ENCODE measurements at places on chromosomes 1 and 21.
A peak's percentile ranks its signal among the peaks of the same experiment; 100 is the strongest.

GRCh38 chr1:31932491-31933316 is 5.5 kb downstream of the PTP4A2 start:
- peak; percentile 28 for DNase-seq

GRCh38 chr1:218531936-218532335 is 186.8 kb downstream of the TGFB2 start:
- no peak for DNase-seq

GRCh38 chr1:85628791-85629531 is 48.4 kb downstream of the CCN1 start:
- no peak for DNase-seq

GRCh38 chr21:41933313-41934079 is 20.3 kb downstream of the C2CD2 start:
- DNase-seq = no peak

- DNase-seq = peak; percentile 93
Observed at GRCh38 chr1:28112388-28113241, 24.2 kb upstream of the EYA3 start.

- DNase-seq = no peak
Observed at GRCh38 chr1:17810668-17811067, 55.5 kb downstream of the ACTL8 start.

GRCh38 chr1:156602557-156602993 is 1.3 kb upstream of the GPATCH4 start:
- peak; percentile 16 for DNase-seq

DNA sequence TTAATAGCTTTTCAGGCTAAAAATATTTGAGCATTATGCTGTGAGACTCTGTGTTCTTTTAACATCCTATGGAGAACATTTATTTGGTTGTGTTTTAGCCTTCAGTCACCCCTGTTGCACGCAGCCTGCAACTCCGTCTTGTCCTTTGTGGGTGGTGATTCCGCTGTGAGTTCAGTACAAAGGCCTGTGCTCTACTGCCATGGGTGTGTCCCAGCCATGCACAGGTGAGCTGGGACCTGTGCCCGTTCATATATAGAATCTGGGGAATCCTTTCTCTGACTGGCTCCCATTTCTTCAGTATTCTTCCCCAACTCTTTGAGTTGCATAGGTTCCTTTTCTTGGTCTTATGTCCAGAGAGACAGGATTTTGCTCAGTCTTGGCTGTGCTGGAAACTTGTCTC is 61.4 kb downstream of the ACTL8 start:
- no peak for DNase-seq

DNA sequence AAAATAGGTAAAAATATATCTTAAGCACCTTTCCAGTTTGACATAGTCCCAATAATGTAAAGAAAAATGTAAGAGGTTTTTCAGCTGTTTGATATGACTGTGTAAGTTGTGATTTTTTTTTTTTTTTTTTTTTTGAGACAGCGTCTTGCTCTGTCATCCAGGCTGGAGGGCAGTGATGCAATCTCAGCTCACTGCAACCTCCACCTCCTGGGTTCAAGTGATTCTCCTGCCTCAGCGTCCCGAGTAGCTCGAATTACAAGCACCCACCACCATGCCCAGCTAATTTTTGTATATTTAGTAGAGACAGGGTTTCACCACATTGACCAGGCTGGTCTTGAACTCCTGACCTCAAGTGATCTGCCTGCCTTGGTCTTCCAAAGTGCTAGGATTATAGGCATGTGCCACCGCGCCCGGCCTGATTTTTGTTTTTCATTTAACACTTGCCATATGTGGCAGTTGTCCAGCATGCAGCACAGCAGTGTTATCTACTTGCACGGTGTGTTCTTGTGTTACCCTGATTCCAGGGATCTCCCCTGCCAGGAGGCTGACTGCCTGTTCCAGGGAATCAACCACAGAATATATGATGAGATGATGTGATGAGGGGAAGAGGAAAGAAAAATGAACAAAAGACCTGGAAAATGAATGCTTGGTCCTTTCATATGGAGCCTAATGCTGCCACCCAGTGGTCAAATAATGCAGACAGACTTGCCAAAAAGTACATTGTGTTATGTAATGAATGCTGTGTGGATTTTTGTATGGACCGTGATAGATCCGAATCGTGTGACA is 79.0 kb downstream of the RAVER2 start:
- DNase-seq = peak; percentile 44

DNA sequence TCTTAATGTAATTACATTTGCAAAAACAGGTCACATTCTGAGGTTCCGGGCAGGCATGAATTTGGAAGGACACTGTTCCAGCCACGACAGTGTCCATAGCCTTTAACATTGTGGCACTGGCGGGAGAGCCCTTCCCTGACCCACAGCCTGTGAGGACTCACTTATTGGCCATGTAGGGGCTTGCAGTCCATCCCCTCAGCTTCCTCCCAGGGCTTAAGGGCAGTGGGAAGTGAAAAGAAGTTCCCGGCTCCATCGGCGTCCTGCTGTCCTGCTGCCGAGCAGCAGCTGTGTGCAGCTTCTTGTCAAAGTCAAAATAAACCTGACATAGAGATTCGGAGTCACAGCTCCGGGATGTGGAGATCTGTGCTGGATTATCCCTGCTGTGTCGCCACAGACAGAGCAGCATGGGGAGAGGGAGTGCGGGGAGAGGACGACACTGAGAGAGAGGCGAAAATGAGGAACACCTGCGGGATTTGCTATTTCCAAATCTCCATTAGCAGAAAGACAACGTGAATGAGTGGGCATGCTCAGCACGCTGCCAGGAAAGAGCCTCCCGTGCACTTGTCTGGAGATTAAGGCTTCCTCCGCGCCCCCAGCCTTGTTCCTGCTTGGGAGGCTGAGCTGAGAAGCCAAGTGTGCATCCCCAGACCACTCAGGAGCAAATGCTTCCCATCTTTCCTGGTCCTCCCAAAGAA is 260.3 kb downstream of the ASTN1 start:
- DNase-seq = no peak

DNA sequence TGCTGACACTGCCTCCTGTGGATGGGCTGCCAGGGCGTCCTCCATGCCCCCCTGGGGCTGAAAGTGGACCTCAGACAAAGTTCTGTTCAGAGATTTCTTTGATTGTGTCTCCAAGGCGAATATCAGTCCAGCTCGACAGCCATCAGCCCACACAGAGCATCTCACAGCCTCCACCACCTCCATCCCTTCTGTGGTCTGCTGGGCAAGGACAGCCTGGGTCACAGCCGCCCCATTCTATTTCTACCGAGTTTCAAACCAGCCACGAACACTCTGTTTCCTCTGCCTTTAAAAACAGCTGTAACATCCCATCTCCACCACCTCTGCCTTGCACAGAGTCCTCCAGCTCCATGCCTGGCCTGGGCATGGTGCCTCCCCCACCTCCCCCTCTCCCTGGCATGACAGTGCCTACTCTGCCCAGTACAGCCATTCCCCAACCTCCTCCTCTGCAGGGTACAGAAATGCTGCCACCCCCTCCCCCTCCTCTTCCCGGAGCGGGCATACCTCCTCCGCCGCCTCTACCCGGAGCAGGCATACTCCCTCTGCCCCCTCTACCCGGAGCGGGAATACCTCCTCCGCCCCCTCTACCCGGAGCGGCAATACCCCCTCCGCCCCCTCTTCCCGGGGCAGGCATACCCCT is 115.5 kb downstream of the FMN2 start:
- DNase-seq = no peak

DNA sequence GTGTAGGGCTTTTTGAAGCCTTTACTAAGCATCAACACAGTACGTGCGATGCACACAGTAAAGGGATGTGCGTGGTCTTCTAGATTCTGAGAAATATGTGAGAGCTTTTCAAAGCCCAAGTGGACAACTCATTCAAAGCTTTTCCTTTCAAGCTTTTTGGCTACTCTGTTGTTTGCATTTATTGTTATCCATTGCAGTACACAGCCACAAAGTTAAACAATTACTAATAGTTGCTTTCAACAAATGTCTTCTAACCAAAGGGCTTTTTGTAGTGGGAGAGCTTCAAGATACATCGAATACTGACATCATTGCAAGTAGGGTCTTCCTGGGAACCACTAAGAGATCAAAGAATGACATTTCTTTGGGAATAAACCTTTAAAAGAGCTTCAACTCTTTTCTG is 97.9 kb upstream of the ETV3 start:
- DNase-seq = no peak

DNA sequence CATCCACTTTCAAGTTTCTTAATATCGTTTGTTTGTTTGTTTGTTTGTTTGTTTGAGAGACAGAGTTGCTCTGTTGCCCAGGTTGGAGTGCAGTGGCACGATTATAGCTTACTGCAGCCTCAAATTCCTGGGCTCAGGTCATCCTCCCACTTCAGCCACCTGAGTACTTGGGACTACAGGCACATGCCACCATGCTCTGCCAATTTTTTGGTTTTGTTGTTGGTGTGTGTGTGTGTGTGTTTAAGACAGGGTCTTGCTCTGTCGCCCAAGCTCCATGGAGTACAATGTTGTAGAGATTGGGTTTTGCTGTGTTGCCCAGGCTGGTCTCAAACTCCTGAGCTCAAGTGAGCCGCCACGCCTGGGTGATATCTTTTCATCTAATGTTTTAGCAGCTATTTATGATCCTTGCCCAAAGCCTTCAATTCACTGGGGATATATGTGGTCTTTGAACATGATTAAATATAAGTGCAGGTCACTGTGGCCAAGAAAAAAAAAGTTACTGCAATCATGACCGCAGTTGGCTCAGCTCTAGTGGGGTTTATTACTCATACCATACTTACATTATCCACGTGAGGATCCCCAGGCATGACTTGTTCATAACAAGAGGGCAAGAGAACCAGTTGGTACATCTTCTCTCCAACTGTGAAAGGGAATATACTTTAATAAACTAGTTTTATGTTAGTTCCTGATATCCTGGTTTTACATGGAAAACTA is 8.0 kb downstream of the RRP1B start:
- peak; percentile 81 for DNase-seq

DNA sequence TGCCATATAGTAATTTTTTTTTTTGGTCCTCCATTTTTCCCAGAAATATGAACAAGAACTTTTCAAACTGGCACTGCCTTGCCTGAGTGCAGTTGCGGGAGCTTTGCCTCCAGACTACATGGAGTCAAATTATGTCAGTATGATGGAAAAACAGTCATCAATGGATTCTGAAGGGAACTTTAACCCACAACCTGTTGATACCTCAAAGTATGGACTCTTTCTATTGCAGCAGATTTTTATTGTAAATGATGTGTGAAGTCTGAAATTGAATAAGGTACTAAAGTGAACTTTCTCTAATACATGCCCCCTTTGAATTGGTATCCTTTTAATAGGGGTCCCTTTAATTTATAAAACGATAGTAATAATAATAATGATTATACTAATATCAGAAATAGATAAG is 234.9 kb downstream of the ZP4 start:
- DNase-seq = no peak

GRCh38 chr1:185739967-185740366 is 5.8 kb downstream of the HMCN1 start:
- no peak for DNase-seq

DNA sequence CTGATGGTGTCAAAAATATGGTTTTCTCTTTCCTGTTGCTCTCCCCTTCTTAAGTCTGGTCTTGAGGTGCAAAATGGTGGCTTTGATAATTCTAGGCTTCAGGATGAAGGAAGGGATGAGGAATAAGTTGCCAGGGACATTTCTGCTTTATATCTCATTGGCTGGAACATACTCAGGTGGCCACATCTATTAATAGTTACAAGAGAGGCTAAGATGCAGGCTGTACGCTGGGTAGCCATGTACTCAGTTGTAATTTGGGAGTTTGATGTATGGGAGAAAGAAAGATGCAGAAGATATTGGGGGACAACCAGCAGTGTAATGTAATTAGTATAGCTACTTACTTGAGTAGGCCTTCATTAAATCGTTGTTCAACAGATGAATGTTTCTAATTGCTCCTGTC is 25.2 kb downstream of the PRKAA2 start:
- no peak for DNase-seq

- no peak for DNase-seq
Observed at GRCh38 chr1:99650030-99650429, 4.1 kb downstream of the PALMD start.

DNA sequence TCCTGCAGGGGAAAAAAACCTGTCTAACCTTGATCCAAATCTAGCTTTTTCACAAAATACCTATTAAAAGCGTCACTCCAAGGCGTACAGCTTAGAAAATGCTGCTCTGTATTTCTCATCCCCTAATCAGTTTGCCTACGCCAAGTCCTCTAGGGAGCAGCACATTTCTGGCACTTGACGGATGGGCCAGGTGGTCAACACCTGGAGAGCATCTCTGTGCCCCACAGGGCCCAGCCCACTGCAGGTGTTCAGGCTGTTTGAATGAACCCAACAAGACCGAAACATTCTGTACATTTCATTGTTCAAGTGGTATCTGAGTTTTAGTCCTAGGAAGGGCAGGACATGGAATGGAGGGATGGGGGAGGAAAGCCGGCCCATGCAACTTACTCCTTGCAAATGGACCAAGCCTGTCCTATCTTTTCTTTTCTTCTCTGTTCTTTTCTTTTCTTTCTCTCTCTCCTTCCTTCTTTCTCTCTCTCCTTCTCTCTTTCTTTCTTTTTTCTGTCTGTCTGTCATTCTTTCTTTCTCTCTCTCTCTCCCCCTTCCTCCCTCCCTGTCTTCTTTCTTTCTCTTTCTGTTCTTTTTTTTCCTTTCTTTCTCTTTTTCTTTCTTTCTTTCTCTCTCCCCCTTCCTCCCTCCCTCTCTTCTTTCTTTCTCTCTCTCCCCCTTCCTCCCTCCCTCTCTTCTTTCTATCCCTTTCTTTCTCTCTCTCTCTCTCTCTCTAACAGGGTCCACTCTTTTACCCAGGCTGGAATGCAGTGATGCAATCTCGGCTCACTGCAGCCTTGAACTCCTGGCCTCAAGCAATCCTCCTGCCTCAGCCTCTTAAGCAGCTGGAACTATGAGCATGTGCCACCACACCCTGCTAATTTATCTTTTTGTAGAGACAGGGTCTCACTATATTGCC is 29.1 kb downstream of the IGFN1 start:
- DNase-seq = no peak

DNA sequence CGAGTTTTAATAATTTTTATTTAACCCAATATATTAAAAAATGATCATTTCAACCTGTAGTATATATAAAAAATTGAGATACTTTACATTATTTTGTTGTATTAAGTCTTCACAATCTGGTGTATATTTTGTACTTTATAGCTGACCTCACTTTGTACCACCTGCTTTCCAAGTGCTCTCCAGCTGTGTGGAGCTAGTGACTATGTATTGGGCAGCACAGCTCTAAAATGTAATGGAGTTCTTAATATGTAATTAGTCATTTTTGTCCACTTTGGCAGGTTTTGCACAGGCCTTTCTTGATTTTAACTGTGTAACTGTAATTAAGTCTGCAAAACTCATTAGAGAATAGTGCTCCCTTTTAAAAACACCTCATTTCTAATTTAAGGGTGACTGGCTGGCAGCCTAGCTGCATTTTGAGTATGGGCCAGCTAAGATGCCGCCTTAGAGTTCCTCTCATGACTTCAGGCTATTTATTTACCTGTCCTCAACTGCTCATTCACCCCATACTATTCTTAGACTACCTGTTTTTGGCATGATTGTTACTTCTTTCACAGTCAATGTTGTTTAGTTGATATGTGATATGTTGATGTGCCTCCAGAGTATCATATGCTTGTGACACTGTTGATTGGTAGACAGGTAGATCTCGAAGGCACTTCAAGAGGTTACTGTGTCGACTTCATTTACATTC is 43.2 kb downstream of the ZYG11B start:
- DNase-seq = no peak

GRCh38 chr1:181643631-181644030 is 160.3 kb downstream of the CACNA1E start:
- no peak for DNase-seq

GRCh38 chr1:115867216-115867615 is 26.3 kb upstream of the NHLH2 start:
- no peak for DNase-seq
